DMS 273 treated with DMSO at 0.1 percent for 48 hours (cell line): ENCODE measurements at places on chromosomes 2 and 18.

DNA sequence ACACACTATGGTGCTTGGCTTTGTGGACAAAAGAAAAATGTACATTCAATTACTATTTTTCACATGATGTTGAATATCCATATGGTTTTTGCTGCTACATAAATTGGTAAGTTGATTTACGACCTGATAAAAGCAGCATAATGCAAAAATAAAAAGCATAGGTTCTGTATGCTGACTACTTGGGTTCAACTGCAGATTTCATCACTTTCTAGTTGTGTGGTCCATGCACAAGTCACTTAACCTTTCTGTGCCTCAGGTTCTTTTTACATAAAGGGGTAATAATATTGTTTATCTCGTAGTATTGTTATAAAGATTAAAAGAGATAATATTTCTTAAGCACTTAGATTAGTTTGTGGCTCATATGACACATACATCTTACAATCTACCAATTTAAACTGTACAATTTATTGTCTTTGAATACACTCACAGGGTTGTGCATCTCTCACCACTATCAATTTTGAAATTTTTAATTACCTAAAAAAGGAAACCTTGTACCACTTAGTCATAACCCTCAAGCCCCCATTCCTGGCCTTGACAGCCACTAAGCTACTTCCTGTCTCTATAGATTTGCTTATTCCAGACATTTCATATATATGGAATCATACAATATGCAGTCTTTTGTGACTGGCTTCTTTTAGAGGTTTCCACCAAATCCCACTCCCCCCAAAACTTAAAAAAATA is 1443.9 kb downstream of the SUCLG1 start:
- no peak for DNase-seq

DNA sequence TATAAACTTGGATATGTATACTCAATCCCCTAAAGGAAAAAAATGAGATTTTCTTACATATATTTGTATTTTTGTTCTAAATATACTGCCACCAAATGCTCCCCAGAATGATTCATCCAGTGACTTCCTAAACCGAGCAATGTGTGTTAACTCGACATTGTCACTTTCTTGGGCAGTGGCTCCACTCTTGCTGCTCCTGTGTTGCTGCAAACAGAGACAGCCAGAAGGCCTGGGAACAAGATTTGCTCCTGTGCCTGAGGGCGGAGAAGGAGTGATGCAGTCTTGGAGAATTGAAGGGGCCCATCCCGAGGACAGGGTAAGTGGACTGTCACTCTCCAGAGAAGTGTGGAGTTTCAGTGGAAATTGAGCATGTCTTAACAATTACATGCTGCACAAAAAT is 32.7 kb downstream of the DSG4 start:
- no peak for DNase-seq

GRCh38 chr2:236173036-236173728 is 5.0 kb upstream of the GBX2 start:
- DNase-seq, result no peak

GRCh38 chr2:218567797-218568189 is 358 bp downstream of the USP37 start:
- no peak for DNase-seq

GRCh38 chr18:40926679-40927078 is 1028.4 kb upstream of the PIK3C3 start:
- DNase-seq, result peak; percentile 86

- DNase-seq, result no peak
These were observed 55.0 kb downstream of the KCNG2 start for GRCh38 chr18:79852561-79853302.

DNA sequence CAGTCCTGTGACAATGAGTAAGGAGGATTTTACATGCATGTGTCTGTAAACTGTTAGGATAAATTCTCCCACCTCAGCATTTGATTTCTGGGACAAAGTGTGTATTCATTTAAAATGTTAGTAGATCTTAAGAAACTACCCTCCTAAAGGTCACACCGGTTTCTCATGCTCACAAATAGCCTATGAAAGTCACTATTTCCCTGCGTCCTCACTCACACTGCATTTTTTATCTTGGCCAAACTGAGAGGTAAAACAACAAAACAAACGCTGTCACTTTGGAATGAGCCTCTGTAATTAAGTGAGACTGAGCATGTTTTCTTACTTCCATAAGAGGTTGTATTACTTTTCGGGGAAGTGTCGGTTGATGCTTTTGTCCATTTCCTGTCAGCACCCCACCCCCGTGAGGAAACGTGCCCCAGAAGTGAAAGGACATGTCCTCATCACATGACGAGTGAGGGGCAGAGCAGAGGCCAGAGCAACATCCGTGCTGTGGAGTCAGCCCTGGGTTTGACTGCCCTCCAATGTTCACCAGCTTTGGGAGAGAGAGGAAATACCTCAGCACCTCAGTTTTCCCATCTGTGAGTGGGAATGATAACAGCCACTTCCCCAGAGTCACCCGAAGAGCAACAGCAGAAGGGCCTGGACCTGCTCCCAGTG is 3.1 kb downstream of the GYPC start:
- no peak for DNase-seq

GRCh38 chr2:209086761-209087160 is 337.1 kb upstream of the MAP2 start:
- DNase-seq, result no peak

DNA sequence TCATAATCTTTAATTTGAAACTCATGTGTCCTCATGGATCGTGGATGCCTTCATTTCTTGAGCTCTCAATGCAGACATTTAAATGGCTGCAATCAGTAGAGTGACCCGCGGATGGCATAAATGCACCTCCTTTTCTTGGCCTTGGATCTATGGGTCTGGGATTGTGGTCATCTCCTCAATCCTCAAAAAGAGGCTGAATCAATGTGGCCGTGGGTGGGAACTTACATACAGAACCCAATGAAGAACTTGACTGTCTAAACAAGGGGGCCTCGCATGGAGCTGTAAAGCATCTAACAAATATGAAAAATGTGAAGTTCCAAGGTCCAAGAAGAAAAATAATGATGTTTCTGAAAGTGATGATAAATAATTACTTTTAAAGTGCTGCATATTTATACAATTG is 2.9 kb downstream of the HOXD13 start:
- DNase-seq, result no peak

GRCh38 chr18:74742573-74743243 is 145.0 kb downstream of the ZNF407 start:
- DNase-seq, result no peak

- DNase-seq, result no peak
These were observed 10.7 kb downstream of the C2orf74 start for GRCh38 chr2:61172671-61173070.

DNA sequence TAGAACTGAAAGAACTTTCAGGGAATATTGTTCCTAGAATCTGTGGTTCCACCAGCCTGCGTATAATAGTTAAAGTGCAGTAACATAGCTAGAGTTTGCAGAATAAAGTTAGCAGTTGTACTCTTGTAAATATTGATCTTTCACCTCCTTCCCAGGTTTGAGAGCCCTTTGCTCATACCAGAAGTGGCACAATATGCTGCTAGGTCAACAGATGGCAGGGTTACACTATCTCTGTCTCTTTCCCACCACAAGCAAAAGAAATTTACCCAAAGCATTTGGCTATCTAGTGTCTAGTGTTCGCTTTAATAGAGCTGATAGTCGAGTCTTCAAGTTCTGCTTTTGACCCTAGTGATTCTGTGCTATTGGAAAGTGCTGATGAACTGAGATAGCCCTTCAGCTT is 119.0 kb upstream of the KLHL14 start:
- DNase-seq, result no peak

GRCh38 chr2:2324119-2324518 is 7.0 kb downstream of the MYT1L start:
- DNase-seq, result no peak

GRCh38 chr2:150569761-150570160 is 82.3 kb upstream of the RND3 start:
- DNase-seq, result no peak

DNA sequence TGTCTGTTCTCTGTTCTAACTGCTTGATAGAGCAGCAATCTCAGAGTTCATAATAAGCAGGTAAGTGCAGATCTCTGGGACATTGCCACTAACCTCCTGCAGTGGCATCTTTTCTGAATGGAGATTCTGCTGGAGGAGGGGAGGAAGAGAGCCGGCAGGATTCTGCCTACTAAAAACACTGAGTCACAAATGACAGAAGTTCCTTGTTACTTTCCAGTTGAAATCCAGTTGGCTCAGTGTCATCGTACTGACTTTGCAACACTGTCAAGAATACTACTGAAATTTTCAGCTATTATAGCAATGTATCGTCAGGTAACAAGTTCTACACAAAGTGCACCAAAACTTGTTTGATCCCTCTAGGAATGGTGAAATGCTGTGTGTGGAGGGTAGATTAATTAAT is 79.6 kb upstream of the ST6GAL2 start:
- DNase-seq, result no peak

DNA sequence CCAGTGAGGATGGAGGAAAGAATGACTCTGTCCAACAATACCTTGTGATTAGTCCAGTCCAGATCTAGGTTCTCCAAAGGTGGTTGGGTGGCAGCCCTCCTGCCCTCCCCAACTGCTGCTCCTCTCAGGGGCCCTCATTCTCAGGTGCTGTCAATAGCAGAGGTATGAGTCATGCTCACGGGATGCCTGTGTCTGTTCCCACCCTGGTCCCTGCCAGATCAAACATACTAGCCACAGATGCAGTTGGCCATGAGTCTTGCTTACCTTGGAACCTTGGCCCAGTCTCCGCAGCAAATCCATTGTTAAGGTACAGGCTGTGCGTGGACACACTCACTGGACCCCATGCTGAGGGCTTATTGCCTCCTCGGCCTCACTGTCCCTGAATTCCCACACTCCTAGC is 24.9 kb upstream of the RPIA start:
- DNase-seq, result no peak

DNA sequence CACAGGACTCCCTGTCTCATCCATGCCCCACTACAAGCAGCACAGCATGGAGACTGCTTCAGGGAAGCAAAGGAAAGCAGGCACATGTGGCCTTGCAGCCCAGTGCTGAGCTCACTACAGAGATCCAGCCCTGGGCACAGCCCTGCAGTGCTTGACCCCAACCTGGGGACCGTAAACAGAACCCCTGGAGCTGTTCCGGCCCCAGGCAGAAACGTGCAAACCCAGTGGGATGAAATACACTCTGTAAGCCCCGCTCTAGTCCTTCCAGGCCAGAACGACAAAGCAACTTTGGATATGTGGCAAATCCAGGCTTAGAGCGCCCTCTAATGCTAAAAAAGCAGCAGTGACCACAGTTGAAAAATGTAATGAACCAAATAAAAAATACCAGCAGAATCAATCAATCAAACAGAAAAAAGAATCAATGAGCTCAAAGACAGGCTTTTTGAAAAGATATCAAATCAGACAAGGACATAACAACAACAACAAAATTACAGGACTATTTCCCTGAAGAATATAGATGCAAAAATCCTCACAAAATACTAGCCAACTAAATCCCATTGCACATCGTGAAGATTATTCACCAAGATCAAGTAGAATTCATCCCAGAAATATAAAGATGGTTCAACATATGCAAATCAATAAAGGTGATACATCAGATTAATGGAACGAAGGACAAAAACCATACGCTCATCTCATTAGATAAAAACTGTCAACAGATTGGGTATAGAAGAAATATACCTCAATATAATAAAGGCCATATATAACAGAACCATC is 45.6 kb downstream of the ZNF519 start:
- DNase-seq, result peak; percentile 8

DNA sequence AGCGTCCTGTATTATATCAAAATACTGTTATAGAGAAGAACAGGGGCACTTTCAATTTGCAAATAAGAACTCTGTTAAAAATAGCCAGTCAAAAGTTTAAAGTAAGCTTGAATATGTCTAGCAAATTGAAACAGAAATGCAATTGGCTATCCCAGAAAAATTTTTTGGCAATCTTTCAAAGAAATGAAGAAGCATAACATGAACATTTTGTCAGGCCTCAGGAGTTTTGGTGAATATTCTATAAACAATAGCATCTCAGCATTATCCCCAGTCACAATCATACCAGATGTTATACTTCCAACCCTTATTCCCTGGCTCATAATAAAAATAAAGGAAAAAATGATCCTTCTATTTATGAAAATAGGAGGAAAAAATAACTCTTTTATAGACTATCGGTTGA is 252.4 kb downstream of the GRB14 start:
- DNase-seq, result no peak

GRCh38 chr2:213066443-213066743 is 85.0 kb downstream of the IKZF2 start:
- no peak for DNase-seq

DNA sequence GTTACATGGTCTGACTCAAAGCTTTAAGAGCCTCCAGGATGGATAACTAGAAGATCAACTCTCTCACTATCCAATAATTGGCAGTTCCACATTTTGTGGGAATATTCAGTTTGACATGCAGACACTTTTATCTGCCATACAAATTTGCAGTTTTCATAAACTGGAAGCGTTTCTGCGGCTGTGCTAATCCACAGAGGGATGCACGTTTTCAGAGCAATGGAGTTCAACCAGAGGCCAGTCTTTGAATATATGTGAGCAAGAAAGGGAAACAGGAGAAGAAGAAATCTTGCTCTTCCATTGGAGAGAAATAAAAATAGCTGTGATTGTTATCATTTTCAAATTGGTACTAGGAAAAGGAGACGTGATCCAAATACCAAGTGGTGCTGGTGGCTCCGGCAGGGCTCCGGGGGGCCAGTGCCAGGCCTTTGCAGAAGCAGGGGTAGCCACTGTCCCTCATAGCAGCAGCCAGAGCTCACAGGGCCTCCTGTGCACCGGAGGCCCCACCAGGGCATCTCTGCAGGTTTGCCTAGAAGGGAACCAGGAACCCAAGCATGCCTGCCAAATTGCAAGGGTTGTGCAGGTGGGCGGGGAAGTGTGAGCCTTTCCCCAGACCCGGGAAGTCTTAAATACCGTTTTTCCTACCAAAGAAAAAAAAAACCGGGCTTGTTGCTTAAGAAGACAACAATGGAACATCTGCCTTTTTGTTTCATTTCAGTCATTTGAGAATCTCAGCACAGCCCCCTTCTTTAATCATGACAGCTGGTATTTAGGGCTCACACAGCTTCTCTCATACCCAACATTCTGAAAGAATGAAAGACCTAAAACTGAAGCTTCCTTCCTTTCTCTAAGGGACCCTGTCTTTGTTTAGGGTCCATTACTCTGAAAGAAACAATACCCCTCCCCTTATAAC is 791.1 kb upstream of the SOX11 start:
- no peak for DNase-seq
